ENCODE measurements at places on chromosomes 12 and 14.

- no peak for DNase-seq
These were observed 26.4 kb upstream of the MED13L start for GRCh38 chr12:116303929-116304328.

DNA sequence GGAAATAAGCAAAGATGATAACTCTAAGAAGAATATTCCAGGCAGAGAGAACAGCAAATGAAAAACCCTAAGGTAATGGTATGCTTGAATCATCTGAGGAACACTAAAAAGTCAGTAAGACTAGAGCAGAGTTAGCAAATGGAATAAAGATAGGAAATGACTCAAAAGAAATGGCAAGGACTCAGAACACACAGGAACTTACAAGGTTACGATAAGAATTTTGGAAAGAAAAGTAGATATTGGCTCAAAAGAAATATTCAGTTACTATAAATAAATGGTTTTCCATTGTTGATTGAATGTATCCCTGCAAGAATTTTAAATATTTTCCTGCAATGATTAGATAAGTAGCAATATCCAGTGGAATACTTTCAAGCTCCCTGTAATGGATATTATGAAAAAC is 705.8 kb downstream of the C12orf50 start:
- no peak for DNase-seq

DNA sequence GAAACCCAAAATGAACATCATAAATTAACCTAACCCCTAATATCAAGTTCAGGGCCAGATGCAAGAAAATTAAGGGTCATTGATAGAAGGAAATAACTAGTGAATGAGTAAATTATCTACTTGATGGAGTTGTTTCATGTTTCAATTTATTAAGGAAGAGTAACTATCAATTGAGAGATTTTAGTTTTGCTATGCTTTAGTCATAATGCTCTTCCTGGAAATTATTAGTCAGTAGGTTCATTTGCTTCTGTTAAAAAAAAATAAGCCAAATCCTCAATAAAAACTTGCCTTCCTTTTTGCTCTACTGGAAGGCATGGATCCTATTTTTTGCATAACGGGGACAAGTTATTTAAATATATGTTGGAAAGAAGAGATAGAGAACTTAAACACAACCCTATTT is 59.0 kb upstream of the HIF1A start:
- no peak for DNase-seq

DNA sequence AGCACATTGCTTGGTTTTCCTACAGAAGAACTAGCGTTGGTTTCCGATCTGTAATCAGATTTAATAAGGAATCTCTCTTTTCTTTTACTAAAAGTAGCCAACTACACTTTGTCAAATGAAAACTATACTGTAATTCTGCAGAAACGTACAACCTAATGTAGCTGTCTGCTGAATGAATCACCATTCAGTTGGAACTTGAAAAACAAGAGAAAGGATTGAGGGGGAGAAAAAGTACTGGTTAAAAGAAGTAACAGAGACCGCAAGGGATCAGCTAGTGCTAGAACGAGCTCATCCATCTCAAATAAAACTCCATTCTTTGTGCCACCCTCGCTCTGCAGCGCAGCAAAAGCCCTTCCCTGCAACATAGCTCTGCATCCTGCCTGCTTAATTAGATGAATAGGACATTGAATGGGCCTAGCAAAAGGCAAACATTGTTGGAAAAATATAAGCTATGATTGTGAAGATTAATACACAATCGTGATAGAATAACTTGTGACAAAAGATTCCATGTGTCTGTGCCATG is 2.6 kb downstream of the GARIN2 start:
- DNase-seq, result no peak

DNA sequence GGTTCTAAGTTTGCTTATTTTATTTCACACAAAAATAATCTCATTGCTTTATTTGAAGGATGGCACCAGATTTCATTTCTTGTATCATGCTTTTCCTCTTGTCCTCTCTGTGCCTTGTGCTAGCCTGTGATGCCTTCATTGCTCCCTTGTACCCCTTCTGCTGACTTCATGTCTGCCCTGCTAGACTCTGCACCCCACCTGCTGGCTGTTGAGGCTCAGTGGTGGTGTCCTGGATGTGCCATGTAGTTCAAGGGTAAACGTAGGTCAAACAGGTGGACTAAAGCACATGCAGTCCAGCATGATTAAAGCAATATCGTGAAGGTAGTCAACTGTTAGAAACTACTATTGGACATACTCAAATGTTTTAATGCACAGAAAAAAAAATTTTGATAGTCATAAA is 21.6 kb downstream of the MRPS35 start:
- DNase-seq, result no peak

- no peak for DNase-seq
These were observed 30.4 kb downstream of the KANSL2 start for GRCh38 chr12:48651681-48652080.

DNA sequence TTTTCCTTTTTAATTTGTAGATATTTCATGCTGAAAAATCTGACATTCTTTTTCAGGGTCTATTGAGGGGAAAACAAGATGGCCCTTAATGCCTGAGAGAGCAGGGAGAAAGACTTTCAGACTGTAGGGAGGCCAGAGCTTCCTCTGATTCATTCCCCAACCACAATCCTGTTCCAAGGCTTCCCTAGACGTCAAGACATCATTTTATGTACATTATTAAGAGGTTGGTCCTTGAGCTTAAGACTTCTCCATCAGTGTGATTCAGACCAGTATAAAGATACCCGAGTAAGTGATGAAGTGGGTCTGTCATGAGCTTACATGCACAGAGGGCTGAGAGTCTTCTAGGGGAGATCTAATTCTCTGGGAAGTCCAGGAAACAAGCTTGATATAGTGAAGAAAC is 57.3 kb downstream of the AVPR1A start:
- DNase-seq, result no peak

DNA sequence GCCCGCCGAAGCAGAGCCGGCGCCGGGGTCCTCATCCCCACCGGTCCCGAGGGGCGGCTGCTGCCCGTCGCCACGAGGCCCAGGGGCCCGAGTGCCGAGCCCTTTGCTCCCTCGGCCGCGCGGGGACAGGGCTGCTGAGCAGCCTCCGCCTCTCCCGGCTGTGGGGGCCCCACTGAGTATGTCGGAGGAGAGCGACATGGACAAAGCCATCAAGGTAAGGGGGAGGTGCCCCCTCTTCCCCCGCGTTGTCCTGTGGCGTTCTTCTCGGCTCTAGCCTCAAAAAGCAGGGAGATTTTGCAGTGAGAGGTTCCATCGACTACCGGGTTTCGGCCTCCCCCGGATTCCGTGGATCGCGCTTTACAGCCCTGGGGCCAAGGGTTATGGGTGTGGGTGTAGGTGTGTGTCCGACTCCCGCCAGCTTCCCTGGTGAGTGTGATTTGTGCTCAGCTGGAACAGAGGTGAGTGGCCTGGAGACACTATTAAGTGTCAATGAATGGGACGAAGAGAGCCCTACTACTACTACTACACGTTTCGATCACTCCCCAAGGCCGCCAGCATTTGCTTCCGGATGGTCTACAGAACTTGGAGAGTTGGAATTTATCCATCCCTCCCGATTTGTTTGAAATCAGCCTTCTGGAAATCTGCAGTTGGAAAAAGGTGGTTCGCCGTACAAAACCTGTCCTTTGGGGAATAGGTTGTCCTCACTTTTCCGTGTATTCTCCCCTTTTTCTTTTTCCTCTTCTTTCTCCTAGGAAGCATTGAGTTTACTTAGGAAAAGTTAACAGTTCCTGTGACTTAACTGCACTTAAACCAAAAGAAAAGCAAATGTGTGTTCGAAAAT is 748 bp downstream of the MAPKAPK5 start:
- DNase-seq, result no peak

- DNase-seq, result no peak
These were observed 102.0 kb downstream of the PIK3C2G start for GRCh38 chr12:18363321-18363720.

DNA sequence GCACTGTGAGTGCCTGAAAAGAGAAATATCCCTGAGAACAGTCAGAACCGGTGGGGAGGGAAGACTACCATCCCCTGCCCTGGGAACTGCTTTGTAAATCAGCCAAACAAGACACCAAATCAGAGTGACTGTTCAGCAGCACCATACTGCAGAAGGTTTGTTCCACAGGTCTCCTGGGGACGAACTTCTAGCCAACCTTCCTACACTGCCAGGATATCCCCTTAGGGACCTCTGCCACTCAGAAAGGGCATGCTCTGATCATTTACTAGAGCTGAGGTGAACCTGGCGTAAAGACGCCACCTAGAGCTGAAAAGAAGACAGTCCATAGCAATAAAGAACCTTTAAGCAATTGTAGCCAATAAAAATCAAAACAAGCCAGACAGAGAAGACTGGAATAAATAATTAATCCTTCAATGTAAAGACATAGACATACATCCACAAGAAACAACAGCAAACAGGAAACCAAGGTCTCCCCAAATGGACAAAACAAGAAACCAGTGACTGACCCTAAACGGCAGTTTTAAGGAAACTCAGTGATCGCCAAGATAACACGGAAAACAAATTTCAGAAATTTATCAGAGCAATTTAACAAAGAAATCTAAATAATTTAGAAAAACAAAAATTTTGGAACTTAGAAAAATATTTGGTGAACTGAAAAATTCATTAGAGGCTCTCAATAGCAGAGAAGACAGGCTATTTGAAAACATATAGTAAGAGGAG is 228.1 kb upstream of the AMIGO2 start:
- no peak for DNase-seq

- no peak for DNase-seq
These were observed 25.4 kb upstream of the ALDH2 start for GRCh38 chr12:111741235-111741812.

DNA sequence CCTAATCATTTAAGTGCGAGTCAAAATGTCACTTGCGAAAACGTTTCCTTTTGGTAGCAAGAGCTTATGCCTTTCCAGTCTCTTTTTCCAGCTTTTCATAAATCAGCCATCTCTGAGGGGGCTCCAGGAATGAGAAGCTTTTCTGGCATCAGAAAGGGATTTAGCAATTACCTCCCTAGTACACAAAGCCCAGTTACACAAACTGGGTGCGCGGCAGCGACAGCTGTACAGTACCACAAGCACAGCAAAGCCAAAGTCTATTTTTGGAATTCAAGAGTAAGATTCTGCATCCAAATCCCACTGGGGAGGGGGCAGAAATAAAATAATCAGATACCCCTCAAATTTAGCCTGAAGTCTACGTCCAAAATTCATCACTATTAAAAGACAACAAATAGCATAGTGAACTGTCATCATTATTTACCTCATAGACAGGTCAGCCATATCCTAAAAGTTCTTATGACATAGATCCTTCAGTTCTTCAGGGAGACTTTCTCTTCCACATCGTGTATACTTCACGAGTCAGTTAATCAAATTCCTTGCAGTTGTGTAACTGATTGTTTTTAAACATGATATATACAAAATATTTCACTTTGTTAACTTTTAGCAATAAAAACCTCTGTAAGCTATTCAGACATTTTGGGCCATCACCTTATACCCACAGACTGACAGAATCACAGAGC is 150.8 kb downstream of the TTC7B start:
- DNase-seq, result no peak

DNA sequence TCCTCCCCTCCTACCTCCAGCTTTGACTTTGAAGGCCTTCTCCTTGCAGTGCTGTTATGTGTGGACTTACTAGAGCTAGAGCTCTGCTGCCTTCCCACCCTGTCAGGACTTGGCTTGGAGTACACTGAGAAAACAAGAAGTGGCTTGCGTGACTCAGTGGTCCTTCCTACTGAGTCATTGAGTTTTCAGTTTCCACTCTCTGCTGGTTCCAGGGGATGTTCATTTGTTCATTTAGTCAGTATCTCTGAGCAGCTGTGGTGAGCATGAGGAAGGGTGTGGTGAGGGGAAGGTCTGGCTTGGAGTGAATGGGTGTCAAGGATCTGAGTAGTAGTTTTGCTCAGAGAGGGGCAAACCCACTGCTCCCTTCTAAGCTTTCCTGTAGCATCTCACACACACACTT is 17.2 kb upstream of the ELK3 start:
- DNase-seq, result no peak

DNA sequence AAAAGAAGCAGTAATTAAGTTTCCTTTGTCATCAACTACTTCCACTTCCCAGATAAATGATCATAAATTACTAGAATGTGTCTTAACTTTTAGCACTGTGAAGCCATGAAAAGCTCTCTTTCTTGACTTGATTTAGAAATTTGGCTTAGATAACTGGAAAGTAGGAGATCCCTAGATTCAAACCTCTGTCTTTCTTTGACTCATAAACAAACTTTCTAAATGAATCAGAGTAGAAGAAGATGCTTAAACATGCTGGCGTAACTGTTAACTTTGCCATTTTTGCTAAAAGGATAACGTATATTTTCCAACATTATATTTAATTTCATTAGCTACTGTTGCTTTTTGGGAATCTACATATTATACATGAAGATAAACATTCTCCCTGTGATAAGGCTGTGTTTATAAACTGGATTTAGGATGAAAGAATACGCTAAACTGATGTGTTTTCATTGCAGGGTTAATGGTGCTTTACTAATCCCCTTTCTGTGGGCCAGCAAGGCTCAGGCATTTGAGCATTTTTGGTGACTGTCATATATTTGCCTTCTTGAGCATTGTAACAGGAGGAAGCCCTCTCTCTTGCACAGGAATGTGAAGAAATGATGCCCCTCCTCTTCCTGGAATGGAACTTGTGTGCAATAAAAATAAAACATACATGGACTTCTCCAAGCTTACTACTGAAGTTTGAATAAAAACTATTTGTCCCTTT is 301.4 kb downstream of the BMP4 start:
- DNase-seq, result no peak

DNA sequence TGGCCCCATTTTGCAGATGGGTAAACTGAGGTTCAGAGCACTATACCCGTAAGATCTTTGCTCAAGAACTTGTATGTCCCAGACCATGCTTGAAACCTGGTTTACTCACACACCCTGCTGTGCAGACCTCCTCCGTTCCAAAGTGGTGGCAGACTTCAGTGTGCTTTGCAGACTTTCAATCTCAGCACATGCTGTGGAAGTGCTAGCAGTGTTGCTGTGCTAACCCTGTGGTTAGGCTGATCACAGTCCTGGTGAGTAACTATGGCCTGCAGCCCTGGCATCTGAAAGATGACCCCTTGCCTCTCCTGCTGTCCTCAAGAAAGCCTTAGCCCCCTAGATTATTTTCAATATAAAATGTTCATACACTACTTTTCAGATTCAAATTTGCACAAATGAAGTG is 450.6 kb downstream of the DPF3 start:
- no peak for DNase-seq

DNA sequence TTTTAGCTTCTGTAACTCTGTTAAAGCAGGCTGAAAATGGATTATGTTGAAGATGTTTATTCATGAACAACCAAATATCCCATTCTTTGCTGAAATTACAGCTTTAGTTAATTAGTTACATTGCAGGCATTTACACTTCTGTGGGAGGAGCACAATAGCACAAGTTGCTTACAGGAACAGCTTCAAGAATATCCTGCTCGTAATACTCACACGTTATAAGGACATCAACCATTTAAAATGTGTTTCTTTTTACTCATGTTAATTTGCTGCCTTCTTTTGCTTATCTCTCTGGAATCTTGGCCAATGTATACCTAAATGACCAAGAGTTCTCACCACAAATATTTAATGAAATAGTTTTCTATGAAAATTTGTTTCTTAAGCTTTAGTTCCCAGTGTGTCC is 305.2 kb upstream of the SYT1 start:
- no peak for DNase-seq

- DNase-seq, result no peak
These were observed 15.5 kb downstream of the TRMT5 start for GRCh38 chr14:60965402-60965801.

GRCh38 chr12:95037906-95038305 is 34.4 kb upstream of the NDUFA12 start:
- DNase-seq, result no peak

- no peak for DNase-seq
These were observed 5.4 kb upstream of the ANO4 start for GRCh38 chr12:100789146-100789545.

GRCh38 chr12:46959502-46959901 is 119.9 kb upstream of the PCED1B start:
- no peak for DNase-seq

- no peak for DNase-seq
These were observed 52.0 kb upstream of the PSMA6 start for GRCh38 chr14:35240231-35240630.
